ENCODE measurements at places on chromosomes 6 and 20.

DNA sequence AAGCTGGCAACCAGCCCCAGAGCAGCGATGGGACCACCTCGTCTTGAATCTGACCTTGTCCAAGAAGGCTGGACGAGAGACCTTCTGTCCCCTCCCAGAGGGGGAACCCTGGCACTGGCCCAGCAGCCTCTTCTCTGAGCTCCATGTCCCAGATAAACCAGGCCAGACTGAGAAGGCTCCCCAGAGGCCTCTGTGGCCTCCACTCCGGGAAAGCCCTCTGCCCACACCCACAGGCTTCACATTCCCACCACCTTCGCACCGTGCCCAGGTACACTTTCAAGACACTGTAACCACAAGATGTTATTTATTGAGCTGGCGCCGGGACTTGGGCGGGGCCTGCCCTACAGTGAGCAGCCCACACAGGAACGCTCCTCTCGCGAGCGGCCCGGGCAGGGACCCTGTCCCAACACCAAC, 33.2 kb downstream of the ADA start:
- DNase-seq = no peak

GRCh38 chr20:10739134-10739533, 65.3 kb upstream of the JAG1 start:
- no peak for DNase-seq

GRCh38 chr6:107866606-107867301, 42.6 kb upstream of the SCML4 start:
- no peak for DNase-seq

DNA sequence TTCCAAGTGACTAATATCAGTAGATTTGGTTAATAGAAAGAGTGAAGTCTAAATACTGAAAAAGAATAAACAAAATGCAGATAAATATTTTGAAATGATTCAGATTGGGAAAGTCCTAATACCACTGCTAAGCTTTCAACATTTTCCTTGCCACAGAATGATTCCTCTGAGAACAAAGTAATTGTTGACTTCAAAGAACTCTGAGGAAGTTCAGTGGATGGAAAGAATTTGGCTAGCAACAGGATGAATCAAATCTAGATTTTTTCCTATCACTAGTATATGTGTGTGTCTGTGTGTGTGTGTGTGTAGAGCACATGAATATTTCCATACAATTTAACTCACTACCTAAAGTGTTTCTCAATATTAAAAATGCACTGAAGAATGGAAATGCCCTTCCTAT, 107.9 kb upstream of the PREP start:
- DNase-seq = no peak

Data from H9 (cell line).